Bladder microvascular endothelial cell (primary cell): ENCODE measurements at places on chromosomes 2 and 18. TPM values are rescaled to one million over a fixed set of nuclear protein-coding genes. Genes with fewer than 3 reads are reported as not detected.

Gene ANKRD23
- total RNA-seq, result 0.49 and 1.4 TPM in 2 replicates

Gene SPOPL
- 8.3 and 15.9 TPM in 2 replicates for total RNA-seq

Gene CXCR1
- total RNA-seq, result not detected in 2 replicates

Gene NPAS2
- total RNA-seq, result 1.1 and 19.3 TPM in 2 replicates

Gene DYNAP
- not detected in 2 replicates for total RNA-seq

Gene EIF2AK3
- 18.5 and 38.7 TPM in 2 replicates for total RNA-seq

Gene CYTIP
- total RNA-seq, result not detected in 2 replicates

Gene CCDC141
- under 0.01 and 0.57 TPM in 2 replicates for total RNA-seq

Gene PTRHD1
- total RNA-seq, result 26.3 and 37.2 TPM in 2 replicates

Gene C2orf15
- total RNA-seq, result under 0.01 TPM in 1 of 2 replicates, not detected in the other

Gene ABCG5
- not detected in 2 replicates for total RNA-seq

Gene SERPINB11
- not detected in 2 replicates for total RNA-seq

Gene OSR1
- under 0.01 and 0.69 TPM in 2 replicates for total RNA-seq
